Right lobe of liver (tissue), 6 donors: ENCODE measurements at places on chromosomes 2 and 18. TPM values are rescaled to one million over a fixed set of nuclear protein-coding genes. Genes with fewer than 3 reads are reported as not detected.
A peak's percentile ranks its signal among the peaks of the same experiment; 100 is the strongest.

Gene ARHGAP15
- 6.5 TPM for total RNA-seq

Gene ABCG8
- 30.1 TPM for total RNA-seq

Gene NYAP2
- not detected for total RNA-seq

Gene DLX2
- total RNA-seq = not detected

Gene FZD7
- total RNA-seq = 0.62 TPM

Gene SEMA4F
- 1.1 TPM for total RNA-seq

Gene CDKL4
- total RNA-seq = 0.18 TPM

Gene BAZ2B
- total RNA-seq = 31.6 TPM

GRCh38 chr18:2918761-2919550, 72.2 kb downstream of the EMILIN2 start:
- no peak for DNase-seq

GRCh38 chr2:237440819-237441281, 26.9 kb upstream of the COL6A3 start:
- DNase-seq = no peak

GRCh38 chr2:183037553-183038340, 510 bp downstream of the NCKAP1 start:
- DNase-seq = peak; percentile 55

DNA sequence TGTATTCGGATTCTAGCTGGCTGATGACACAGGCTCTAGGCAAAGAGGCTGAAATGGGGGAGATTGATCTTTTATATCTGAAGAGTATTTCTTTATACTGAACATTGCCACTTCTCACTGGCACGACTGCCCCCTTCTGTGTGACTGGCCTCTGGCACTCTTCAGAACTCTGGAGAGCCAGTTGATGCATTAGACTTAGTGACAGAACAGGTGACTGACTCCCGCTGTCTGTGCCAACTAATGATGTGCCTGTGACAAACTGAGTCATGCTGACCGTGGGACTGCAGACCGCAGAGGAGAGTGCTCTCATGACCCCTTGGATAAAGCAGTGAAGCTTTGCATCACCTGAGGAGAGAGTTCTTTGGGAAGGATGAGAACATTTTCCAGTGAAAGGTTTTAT, 14.4 kb downstream of the MGAT5 start:
- no peak for DNase-seq

- DNase-seq = no peak
Observed at GRCh38 chr2:60558536-60558935, 5.1 kb upstream of the BCL11A start.

- DNase-seq = no peak
Observed at GRCh38 chr2:168030862-168031624, 216.4 kb downstream of the STK39 start.

- no peak for DNase-seq
Observed at GRCh38 chr2:216031960-216032689, 18.8 kb upstream of the MREG start.

DNA sequence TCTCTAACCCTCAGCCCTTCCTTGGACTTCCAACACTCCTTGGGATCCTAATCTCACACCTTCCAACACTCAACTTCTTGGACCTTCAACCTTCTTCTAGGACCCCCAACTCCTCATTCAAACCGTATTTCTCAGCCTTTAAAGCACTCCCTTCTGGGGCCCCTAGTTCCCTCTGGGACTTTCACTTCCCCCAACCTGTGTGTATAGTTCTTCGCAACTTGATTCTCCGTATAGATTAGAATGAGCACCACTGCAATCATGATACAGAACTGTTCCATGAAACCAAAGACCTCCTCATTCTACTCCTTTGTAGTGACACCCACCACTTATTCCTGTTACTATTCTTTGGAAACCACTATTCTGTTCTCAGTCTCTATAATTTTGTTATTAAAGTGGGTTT, 62.0 kb upstream of the NFU1 start:
- DNase-seq = no peak

- DNase-seq = no peak
Observed at GRCh38 chr2:367246-367645, 79.4 kb upstream of the ALKAL2 start.

GRCh38 chr2:241202681-241203080, 14.2 kb downstream of the ANO7 start:
- no peak for DNase-seq

GRCh38 chr2:207226671-207227061, 60.9 kb upstream of the KLF7 start:
- DNase-seq = no peak

GRCh38 chr2:119431976-119432850, 559 bp downstream of the TMEM37 start:
- DNase-seq = peak; percentile 59

DNA sequence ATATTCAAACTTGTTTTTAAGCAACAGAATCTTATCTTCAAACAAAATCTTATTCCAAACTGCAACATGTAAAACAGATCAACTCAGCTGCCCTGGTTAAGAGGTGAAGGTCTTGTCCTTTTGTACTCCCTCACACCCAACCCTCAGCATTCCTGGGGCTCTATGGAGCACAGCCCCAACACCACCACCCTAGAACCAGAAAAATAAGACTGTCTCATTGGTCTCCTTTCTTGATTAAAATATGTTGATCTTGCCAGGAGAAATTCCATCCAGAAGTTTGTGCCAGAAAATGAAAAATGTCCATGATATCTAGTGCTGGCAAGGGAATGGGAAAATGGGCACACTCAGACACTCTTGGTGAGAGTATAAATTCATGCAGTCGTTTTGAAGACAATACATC, 62.1 kb upstream of the TMEM17 start:
- no peak for DNase-seq

DNA sequence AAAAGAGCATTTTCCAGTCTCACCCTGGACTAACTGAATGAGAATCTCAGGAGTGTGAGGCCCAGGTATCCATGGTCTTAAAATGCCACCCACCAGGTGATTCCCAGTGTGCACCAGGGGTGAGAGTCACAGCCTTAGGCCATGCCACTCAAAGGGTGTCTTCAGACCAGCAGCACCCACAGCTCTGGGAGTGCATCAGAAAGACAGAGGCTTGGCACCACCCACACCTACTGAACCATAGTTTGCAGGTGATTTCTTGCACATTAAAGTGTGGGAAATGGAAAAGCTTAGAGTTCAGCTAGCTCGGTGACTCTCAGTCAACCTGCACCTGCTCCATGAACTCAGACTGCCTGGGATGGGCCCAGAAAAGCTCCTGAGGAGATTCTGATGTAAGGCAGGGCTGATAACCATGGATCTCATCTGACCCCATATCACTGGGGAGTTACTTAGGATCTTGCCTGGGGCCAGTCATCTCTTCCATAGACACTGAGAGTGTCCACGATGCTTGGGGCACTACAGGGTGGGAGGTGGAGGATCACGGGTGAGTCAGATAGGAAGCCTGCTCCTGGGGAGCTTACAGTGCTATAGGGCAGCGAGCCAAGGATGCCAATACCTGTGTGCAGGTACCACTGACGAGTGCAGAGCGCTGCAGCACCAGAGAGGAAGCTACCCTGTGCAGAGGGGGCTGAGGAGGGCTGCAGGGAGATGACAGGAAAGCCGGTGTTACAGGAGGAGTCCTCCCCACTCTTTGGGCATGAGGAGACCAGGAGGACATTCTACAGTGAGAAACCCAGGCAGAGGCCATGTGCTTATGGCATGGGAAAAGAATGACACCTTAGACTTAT, 4.6 kb downstream of the IL37 start:
- no peak for DNase-seq

- DNase-seq = no peak
Observed at GRCh38 chr2:71928734-71929481, 218.8 kb downstream of the CYP26B1 start.

DNA sequence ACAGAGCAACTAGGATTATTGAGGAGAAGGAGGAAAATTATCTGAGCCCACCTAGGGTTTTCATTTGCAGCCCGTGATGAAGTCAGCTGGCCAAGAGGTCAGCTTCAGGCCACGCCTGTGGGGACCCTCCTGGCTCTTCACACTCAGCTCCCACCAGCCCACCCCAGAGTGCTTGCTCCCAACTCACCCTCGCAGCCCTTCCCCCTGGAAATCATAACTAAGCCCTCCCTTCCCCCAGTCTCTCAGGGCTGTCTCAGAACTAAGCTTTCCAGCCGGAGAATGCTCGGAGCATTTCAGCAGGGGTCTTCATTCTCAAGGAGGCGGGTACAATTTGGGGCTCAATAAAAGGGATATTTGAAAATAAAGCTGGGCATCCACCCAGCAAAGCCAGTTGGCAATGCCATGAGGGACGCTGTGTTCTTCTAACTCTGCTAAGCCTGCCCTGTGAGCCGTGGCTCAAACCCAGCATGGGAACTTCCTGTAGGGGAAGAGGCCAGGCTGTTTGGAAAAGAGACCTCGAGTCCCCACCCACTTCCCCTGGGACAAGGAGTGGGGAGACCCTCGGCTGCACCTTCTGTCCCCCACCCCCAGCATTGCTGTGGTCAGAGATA, 194.9 kb downstream of the CTIF start:
- DNase-seq = no peak

- DNase-seq = no peak
Observed at GRCh38 chr2:105399207-105399861, 483 bp upstream of the FHL2 start.

GRCh38 chr2:84238907-84239306, 220.2 kb downstream of the SUCLG1 start:
- DNase-seq = no peak

DNA sequence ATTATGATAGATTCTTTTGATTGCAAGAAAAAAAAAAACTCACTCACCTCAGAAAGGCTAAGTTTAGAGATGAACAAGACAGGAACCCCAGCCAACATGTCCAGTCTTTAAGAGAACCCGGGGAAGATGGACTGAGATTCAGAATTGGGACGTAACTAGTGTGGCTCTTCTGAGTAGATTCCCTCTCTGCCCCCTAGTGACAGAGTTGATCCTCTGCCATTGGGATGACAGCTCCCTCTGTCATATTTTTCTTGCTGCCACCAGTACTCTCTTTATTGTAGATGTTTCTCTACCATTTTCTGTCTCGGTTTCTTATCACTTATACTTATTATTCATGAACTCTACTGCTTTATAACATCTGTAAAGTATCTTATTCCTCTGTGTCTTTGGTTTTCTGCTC, 77.7 kb downstream of the GULP1 start:
- DNase-seq = peak; percentile 48

GRCh38 chr2:72137498-72138010, 10.1 kb downstream of the CYP26B1 start:
- DNase-seq = peak; percentile 68

- no peak for DNase-seq
Observed at GRCh38 chr2:134681201-134681600, 37.6 kb downstream of the TMEM163 start.
